ENCODE measurements at places on chromosomes 11 and 22.

DNA sequence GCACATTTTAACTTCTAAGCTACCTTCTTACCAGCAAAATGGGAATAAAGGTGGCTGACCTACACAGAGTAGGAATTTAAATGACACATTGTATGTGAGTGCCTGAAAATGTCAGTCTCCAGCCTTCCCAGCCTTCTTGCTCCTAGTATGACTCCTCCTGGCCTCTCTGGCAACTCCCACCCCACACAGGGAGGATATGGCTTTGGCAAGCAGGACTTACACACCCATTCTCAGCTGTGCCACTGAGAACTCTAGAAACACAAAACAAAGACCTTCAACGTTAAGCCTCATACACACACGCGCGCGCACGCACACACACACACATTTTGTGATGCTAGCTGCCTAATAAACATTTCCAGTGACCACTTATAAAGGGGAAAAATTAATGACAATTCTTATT lies 65.8 kb downstream of the PACSIN2 start:
- DNase-seq: no peak

- no peak for DNase-seq
Measured at GRCh38 chr11:7573558-7574296, 59.9 kb downstream of the PPFIBP2 start.

DNA sequence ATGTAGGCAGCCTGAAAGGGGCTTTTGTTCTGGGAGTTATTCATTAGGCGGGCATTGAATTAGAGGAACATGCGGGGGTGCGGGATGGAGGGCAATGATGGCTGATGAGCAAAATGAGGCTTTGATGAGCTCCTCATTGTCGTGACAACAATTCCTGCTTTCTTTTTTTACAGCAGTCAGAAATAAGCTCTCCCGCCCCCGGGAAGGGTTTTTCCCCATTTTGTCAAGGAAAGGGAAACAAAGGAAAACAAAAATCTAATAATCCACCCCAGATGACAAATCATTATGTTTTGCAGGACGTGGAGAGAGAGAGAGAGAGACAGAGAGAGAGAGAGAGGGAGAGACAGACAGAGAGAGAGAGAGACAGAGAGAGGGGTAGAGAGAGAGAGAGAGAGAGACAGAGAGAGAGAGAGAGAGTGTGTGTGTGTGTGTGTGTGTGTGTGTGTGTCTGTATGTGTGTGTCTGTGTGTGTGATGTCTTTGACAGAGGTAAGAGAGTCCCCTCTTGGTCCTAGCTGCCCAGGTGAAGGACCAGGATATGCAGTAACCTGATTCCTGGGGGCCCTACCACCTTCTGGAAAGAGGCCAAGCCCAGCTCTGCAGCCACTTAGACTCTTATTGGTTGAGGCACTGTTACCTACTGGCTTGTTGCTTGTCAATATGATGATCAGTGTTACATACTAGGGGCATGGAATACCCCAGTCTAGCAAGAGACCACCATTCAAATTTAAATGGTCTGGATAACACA lies 46.7 kb upstream of the PARVA start:
- DNase-seq: no peak

GRCh38 chr11:15897211-15897960 lies 459.0 kb downstream of the SOX6 start:
- no peak for DNase-seq

GRCh38 chr11:78768971-78769370 lies 194.3 kb upstream of the NARS2 start:
- no peak for DNase-seq
